ENCODE measurements at places on chromosomes 11 and 22.

GRCh38 chr11:17766590-17766989, 32.0 kb downstream of the KCNC1 start:
- no peak for DNase-seq

DNA sequence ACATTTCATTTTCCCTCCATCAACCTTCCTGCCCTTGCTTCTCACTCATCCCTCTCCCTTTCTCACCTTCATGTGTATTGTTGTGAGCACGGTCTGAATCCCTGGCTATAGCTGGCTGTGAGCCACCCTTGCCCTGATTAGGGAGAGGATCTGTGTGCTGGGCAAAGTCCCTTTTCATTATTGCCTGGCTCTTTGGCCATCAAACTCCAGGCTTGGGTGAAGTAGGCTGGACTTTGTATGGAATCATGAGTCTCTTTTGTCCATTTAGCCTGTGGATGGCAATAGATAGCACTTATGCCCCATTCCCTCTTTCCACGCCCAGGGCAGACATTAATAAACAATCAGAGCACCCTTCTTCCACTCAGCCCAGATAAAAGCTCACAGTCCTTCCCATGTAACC, 6.7 kb downstream of the MYO18B start:
- DNase-seq = no peak

DNA sequence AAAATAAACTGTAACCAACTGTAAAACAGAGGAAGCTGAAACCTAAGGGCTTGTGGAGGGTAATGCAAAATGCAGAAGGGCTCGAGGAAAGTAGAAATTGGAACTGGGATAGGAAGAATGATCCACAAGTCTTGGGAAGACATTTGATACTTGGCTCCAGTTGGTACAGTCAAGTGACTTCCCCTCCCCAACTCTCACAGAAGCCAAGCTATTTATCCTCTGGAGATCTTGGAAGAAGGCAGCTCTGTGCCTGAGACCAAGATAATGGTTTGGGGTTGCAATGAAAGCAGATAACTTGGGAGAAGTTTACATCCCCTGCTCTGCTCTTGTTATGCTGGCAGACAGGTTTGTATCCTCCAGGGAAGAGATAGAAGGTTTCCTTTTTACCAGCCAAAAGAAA, 198.9 kb upstream of the ZC3H12C start:
- DNase-seq = no peak

- DNase-seq = no peak
These were observed 128.2 kb downstream of the SGSM3 start for GRCh38 chr22:40498420-40499208.

GRCh38 chr22:50687829-50688228, 15.2 kb downstream of the SHANK3 start:
- no peak for DNase-seq

DNA sequence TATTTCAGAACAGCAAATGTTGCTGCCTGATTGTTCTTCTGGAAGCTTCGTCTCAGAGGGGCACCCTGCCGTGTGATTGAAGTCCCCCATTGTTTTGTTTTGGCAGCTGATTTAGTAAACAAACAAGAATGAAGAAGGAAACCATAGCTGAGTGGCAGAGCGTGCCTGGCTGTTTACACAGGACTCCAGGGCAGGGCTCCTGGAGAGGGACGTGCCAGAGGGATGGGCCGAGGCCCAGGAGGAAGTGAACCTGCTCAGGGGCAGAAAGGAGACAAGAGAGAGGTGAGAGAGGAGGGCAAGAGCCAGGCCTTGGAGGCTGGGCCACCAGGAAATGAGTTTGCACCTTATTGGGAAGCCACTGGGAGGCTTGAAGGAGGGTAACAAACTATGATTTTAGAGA, 85.5 kb upstream of the B3GAT1 start:
- DNase-seq = no peak

- DNase-seq = no peak
These were observed 363.9 kb downstream of the TBC1D22A start for GRCh38 chr22:47126344-47126811.

DNA sequence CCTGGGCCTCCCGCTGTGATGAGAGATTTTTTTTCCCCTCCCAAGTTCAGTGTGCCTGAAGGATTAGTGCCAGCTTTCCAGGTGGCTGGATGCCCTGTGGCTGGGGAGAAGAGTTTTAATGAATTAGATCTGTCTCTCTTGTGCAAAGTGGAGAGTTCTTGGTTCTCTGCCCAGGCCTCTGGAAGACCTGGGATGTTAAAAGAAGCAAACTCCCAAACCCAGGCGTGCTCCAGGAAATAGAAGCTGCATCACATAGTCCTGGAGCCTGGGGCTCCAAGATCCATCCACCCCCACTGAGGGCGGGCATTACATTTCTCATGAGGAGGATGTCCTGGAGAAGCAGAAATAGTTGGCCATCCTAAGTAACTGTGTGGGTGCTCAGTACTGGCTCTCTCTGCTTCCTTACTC, 30.6 kb downstream of the SDHAF2 start:
- DNase-seq = no peak

DNA sequence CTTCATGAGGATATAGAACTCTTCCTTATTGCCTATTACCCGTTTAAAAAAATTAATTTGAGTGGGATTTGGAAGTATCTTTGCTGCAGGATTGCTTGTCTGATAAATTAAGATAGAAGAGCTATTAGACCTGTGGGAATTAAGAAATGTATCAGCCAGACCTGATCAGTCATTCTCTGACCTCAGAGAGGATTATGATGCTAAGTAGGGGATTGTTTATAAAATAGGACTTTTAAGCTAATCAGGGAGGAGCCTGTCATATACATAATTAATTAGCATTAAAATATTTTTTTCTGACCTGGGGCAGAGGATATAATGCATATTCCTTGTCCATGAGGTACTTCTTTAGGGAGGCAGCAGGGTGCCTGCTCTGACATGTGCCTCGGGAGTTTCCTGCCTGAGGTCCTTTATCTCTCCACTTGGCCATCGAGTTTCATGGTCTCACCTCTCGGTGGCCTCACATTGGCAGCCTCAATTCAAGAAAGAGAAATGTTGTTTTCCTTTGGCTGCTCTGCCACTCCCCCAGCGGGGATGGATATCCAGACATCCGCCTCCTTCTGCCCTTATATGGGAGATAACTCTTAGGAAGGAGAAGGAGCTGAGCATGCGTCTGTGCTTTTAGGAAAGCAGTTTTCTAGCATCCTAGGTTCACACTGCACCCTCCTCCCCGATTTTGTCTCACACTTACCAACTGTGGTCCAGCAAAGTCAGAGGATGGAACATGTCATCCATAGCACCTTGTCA, 41.1 kb downstream of the DIXDC1 start:
- DNase-seq = peak; percentile 18

GRCh38 chr22:24831687-24832086, 25.7 kb downstream of the SGSM1 start:
- DNase-seq = no peak

DNA sequence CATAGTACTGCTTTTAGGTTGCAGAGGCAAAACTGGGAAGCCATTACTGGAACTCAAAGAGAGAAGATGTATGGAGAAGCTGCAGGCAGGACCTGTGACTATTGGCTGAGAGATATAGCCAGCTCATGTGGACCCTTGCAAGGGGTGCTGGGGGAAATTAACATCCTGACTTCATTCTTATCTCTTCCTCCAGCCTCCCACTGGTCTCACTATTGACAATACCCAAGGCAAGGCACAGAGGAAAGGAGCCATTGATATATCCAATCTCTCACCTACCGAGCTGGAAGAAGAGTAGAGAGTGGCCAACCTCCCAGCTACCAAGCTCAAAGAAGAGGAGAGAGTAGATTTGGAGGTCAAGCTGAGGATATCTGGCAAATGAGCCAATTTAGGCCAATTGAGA, 36.8 kb upstream of the ZBED5 start:
- DNase-seq = no peak

GRCh38 chr11:57515332-57516060, at the start of gene SLC43A1:
TSS of gene SLC43A1 (minus strand) at chr11:57515702. CDS start at chr11:57514111, 1,591 bp downstream.
- DNase-seq = no peak

GRCh38 chr11:64647019-64647779, 56.2 kb downstream of the SLC22A12 start:
- DNase-seq = no peak

DNA sequence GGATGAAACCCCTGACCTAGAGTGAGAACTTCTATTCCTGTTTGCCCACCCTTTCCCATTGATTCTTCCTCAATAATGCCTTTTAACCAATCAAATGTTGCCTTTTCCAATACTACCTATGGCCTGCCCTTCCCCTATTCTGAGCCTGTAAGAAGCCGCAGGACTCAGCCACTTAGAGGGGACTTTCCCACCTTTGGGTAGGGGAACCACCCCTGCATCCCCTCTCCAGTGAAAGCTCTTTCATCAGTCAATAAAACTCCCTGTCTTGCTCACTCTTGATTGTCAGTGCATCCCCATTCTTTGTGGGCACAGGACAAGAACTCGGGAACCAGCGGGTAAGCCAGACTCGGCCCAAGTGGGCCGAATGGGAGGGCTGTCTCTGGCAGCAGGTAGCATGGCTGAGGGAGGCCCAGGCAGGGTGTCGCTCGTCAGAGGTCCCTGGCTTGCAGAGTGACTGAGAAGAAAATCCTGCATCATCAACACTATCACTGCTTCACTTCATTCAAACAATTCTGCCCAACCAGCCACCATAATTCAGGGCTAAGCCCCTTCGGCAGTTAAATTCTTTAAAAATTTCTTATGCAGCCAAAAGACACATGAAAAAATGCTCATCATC, 30.4 kb downstream of the LDHAL6A start:
- no peak for DNase-seq

DNA sequence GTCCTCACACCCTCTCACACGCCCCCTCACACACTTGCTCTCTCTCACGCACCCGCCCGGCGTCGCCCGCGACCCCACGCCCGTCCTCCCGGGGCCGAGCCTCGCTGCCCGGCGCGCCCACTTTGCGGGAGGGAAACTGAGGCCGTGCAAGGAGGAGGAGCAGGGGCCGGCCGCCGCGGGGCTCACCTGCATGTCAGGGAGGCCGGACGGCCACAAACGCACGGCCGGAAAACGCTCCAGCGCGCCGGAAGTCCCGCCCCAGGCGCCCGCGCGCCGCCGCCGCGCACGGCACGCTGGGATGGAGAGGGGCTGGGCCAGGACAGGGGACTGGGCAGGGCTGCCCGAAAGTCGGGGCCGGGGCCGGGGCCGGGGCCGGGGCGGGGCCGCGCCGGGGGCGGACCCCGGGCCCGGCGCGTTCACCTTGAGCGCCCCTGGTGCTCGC, at the start of gene CHID1:
TSS of gene CHID1 (minus strand) at position 222 of the 442 bp plus-strand sequence. CDS start 5,994 bp downstream, outside the sequence.
- no peak for DNase-seq

- DNase-seq = peak; percentile 74
These were observed at the start of gene TANGO2 for GRCh38 chr22:20020533-20021195. TSS of gene TANGO2 (plus strand) at chr22:20021110. CDS start at chr22:20036799, 15,689 bp downstream.

DNA sequence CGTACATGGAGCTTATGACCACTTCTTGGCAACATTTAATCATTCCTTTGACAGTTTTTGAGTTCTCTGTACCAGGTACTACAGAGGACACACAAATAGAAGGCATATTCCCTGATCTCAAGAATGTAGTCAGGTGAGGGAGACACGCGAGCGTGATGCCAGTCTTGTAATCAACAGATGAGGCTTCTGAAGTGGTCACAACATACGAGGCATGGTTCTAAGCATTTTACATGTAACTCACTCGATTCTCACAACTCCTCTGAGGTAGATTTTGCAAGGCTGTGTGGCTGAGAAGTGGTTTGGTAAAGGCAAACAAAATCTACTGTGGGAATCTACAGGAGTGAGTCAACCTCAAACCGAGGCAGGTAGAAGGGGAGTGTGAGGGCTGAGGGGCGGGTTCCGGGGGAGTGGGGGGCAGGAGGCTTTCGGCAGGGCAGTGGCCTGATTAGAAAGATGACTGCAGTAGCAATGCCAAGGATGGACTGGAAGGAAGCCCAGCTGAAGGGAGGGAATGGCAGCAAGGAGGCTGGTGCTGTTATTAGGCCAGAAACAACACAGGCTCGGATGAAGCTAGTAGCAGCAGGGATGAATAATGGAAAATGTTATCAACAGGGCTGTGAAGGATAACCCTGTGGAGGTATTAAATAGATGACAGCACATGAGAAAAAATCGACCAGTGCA, 63.8 kb downstream of the ST14 start:
- DNase-seq = no peak

- no peak for DNase-seq
These were observed 77.9 kb upstream of the PITPNB start for GRCh38 chr22:27996981-27997380.

DNA sequence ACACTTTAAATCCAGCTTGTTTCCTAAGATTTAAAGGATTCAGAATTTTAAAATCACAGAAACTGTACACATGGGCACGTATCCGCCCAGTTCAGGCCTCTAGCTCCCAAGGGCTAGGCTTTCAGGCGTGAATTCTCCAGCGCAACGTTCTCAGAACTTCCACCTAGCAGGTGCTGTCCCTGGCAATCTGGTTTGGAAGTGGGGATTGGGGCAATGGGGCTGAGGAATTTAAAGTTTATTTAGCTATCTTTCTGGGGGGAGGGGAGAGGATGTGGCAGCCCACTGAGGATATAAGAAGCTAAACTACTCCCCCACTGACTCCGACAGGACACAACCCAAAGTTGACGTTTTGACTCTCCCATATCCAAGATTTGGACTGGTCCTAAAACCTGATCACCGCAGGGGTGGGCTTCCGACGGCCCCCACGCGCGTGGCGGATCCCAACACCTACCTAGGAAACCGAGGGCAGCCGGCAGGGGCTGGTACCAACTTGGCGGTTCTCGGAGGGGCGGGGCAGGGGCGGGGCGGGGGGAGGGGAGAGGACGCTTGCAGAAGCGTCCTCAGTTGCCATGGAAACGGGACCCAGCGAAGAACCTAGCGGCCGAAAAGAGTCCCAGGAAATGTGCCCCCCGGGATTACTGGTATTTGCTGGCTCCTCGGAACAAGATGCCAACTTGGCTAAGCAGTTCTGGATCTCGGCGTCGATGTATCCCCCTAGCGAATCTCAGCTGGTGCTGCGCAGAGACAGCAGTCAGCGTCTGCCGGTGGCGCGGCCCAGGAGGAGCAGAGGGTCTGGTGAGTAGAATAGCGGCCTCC, at the start of gene HOATZ:
TSS of gene HOATZ (plus strand) at position 563 of the 816 bp plus-strand sequence. CDS start at position 570, 7 bp downstream.
- peak; percentile 36 for DNase-seq

GRCh38 chr11:45371251-45372115, 85.3 kb upstream of the SYT13 start:
- peak; percentile 80 for DNase-seq

DNA sequence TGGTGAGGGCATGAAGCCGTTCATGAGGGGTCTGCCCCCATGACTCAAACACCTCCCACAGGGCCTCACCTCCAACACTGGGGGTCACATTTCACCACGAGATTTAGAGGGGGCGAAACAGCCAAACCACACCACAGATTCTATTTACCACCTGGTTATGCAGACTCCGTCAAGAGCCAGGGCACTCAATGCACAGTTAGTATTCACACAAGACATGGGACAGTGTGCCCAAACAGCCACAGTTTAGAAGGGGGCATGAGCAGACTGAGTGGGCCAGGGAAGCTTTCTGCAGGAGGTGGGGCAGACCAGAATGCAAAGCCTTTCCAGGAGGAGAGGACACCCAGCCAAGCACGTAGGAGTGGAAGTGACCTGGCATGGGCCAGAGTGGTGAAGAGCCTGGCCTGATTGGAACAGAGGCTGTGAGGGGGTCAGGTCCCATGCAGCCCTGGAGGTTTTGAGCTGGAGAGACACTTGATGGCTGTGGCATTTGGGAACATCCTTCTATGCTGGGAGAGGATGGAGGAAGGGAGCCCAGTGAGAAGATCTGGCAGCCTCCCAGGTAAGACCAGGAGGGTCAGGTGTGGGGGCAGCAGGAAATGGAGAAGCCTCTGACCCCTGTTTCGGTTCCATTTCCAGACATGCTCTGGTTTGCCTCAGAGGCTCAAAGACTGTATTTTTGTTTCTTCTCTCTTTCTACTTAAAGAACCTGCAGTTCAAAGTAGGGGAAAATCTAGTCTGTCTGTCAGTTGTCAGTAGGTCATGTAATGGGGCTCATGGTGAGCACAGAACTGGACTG, 199.1 kb upstream of the NCAM1 start:
- DNase-seq = no peak

- peak; percentile 38 for DNase-seq
These were observed 6.4 kb downstream of the LTBP3 start for GRCh38 chr11:65551572-65552387.

All from substantia nigra (tissue), 51 donors.